ENCODE measurements at places on chromosomes 11 and 22.
A peak's percentile ranks its signal among the peaks of the same experiment; 100 is the strongest.

DNA sequence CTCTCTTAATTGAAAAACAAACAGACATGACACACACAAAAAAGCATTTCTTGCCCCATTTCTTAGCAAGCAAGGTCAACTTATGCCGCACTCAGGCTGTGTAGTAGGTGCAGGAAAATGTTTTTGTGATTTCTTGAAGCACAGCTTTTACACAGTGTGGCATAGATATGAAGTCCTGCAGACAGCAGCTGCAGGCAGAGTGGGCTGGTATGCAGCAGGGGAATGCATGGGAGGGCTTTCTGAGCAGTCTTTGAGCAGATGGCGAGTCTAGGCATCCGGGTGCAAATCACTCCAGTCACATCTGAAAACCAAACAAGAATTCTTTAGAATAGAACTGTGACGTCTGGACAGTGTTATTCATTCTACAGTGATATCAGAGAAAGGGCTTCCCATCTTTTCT, 87.5 kb downstream of the BLID start:
- no peak for ATAC-seq

- peak; percentile 78 for ATAC-seq
Observed at GRCh38 chr11:30938810-30939209, 352.7 kb upstream of the MPPED2 start.

GRCh38 chr11:110774138-110775014, 62.1 kb upstream of the ARHGAP20 start:
- ATAC-seq, result no peak

GRCh38 chr11:3861683-3862082, 6.2 kb downstream of the STIM1 start:
- ATAC-seq, result no peak

DNA sequence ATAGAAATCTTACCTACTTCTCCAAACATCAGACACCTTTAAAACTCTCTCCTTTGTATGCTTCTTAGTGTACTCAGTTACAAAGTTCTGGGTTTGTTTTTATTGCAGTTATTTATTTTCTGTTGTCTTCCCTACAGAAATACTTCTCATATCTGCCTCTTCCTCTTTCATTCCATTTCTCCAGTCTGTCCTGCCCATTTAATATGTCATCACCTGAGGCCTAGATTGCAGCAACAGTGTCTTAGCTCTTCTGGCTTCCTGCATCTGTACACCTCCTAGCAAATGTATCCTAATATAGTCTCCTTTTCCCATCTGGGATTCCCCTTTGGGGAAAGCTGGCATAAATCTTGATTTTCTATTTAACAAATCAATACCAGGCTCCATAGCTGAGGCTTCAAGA, 34.9 kb upstream of the PCF11 start:
- ATAC-seq, result no peak

DNA sequence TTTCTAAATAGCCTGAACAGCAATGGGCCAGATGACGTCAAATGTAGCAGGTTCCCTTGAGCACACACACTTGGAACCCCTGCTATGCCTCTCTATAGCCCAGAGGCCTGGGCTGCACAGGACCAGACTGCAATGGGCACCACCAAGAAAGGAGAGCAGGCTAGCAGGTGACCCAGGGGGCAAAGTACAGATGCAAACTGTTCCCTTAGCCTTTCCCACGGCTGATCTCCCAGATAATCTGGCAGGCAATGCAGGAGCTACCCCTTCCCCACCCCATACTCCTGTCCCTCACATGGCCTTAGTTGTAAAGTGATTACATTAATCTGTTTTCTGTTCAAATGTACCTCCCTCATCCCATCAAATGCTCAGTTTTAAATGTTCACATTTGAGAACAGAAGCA, 41.3 kb downstream of the SMCO4 start:
- ATAC-seq, result no peak

GRCh38 chr11:57937431-57937830, 86.2 kb upstream of the OR9Q1 start:
- no peak for ATAC-seq

DNA sequence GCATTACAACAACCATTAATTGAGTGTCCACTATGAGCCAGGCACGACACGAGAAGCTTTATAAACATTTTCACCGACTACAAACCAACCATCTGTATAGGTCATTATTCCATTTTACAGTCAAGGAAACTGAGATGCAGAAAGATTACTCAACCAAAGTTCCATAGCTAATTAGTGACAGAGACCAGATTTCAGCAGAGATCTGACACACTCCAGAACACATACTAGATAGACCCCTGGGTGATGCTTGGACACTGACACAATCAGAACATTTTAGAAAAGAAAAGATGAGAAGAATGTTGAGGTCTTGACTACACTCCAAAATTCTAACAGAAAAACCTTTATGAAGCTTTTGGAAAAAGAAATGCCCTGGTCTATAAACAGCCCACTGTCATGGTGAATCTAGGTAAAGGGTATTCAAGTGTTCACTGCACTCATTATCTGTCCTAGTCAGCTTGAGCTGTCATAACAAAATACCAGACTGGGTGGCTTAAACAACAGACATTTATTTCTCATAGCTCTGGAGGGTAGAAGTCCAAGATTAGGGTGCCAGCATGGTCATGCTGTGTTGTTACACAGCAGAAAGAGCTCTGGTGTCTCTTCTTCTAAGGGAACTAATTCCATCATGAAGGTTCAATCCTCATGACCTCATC, 89.0 kb downstream of the RELT start:
- no peak for ATAC-seq

DNA sequence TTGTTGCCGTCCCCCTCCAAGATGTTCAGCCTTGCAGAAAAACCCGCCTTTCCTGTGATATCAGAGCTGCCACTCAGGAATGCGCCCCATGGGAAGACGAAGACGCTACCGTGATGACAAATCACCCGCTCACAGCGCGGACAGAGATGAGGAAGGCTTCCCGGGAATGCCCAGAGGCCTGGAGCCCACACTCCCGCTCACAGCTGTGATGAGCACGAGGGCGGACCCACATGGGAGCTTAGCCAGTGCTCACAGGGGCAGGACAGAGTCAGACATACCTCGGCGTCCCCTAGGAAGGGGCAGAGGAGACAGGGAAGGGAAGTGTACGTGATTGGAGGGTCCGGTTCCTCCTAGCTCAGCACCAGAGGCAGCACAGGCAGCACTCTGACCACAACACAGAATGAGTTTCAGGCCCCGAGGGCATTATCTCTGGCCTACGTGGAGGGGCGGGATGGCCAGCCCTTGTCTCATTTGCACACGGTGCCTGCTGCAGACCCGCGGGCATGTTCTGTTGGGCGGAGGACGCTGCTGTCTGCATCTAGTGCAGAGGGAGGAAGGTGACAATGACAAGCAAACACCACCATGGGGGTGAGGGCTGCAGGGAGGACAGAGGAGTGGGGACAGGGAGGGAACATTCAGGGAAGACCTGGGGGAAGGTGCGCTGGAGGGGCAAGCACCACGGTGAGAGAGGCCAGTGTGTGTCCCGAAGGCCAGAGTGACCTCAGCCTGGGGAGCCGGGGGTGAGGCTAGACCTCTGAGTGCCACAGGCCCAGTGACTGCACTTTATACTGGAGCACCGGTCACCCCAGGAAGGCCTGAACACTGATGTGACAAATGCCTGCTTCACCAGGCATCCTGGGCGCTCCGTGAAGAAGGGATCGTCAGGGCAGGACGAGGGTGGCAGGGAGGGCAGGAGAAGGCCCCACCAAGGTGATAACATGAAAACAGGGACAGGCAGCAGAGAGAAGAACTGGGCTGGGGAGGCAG, 79.6 kb downstream of the CELSR1 start:
- peak; percentile 47 for ATAC-seq

DNA sequence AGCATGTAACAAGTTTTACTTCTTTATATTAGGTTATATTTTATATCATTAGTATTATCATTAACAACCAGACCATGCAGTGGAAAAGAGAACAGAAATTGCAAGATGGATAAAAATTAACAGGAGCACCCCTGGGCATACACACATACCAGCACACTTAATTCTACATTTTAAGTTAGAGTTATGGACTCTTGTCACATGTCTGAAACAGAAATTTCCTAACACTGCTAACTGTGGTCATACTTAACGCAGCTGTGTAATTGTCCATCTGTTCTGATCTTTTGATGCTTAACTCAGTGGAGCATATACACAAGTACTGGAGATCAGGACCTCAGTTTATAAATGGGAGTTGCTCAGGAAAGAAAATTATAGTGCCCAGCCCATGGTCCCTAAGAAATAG, 358 bp downstream of the OR52H1 start:
- ATAC-seq, result no peak

Measured in motor neuron (in vitro differentiated cells).